Activated T-helper 9 cell treated with anti-CD3 and anti-CD28 coated beads, Interleukin-2, amount 50 U/mL, for 16 hours (primary cell): ENCODE measurements at places on chromosomes 5 and 9.

- no peak for DNase-seq
Measured at GRCh38 chr9:23342291-23342690, 483.7 kb downstream of the ELAVL2 start.

- no peak for DNase-seq
Measured at GRCh38 chr9:120382453-120382852, 197.5 kb downstream of the CDK5RAP2 start.

DNA sequence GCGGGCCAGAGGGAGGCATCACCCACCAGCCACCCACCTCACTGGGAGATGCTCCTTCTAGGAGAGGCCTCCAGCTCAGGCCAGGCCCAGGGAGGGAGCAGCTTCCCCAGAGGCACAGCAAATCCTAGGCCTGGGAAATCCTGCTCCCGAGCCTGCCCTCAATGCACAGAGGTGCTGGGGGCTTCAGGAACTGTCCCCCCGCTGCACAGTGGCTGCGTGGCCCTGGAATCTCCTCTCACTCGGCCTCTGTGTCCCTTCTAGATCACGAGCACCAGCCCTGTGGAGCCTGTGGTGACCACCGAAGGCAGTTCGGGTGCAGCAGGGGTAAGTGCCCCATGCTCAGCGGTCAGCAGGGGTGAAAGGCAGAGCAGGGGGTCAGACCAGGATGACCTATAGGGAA lies 36.4 kb upstream of the SUSD3 start:
- no peak for DNase-seq

GRCh38 chr9:98808411-98808815 lies 943 bp downstream of the GALNT12 start:
- DNase-seq, result no peak

GRCh38 chr5:179869101-179869500 lies 10.5 kb upstream of the MRNIP start:
- DNase-seq, result no peak

- DNase-seq, result no peak
Measured at GRCh38 chr9:130779153-130779855, 55.8 kb upstream of the ABL1 start.

DNA sequence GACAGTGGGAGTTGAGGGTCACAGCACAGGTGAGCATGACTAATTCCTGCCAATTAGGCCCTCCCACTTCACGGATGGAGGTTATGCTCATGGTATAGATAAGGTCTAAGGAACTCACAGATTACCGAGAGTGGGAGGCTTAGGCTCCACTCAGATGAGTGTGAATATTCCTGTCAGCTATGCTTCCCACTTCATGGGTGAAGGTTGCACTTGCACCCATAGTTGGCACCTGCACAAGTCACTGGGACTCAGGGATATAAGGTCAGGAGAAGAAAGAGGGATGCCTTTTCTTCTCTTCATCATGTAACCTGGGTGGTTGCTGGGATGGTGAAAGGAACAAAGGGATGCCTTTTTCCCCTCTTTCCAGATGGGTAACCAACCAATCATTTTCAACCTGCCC lies 264.9 kb upstream of the TNC start:
- no peak for DNase-seq

GRCh38 chr5:69334793-69335268 lies 2.2 kb upstream of the CCDC125 start:
- DNase-seq, result peak; percentile 58

- DNase-seq, result no peak
Measured at GRCh38 chr9:78295177-78295575, 1.7 kb upstream of the PSAT1 start.

- no peak for DNase-seq
Measured at GRCh38 chr5:39249069-39249468, 29.7 kb upstream of the FYB1 start.

DNA sequence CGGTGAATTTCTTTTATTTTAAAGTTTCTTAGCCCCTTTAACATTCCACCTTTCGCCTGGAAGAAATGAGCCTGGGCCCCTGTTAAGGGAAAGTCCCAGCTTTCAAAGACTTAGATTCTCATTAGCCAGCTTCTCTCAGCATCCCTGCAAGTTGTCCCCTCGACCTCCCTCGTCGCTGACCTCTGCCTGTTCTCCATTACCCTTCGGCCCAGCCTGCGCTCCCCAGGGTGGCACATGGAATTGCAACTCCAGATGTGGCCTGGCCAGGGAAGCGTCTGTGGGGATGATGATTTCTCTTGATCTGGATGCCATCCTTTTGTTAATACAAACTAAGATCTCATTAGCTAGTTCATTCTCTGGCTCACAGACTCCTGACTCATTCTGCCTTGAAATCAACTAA lies 43.4 kb upstream of the FANCC start:
- DNase-seq, result no peak

GRCh38 chr9:114688909-114689610 lies 7.1 kb upstream of the TEX48 start:
- DNase-seq, result no peak

DNA sequence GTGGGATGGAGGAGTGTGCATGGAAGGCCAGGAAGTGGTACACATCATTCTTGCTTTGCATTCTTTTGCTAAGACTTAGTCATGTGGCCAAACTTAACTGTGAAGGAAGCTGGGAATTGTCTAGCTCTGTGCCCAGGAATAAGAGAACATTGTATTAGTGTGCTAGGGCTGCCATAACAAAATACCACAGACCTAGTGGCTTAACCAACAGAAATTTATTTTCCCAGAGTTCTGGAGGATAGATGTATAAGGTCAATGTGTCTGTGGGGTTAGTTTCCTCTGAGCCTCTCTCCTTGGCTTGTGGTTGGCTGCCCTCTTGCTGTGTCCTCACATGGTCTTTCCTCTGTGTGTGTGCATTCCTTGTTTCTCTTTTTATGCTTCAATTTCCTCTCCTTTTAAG lies 32.4 kb downstream of the NNT start:
- DNase-seq, result no peak

DNA sequence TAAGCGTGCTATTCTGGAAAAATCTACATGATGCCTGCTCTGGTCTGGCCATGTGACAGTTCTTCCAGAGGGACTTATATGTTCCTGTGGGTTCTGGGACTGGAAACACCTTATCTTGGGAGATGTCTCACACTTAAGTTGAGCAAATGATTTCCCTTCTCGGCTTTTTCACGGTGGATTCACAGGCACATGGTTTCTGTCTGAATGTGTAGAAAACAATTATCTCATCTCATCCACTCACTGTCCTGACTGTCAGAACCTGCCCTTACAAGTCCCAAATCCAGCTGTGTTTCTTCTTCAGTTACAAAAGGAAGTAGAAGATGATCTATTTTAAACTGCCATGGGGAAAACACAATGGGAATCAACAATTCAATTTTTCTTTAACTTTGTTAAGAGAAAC lies 184.0 kb downstream of the SYK start:
- no peak for DNase-seq

- DNase-seq, result no peak
Measured at GRCh38 chr5:159735749-159736660, 180.3 kb upstream of the ADRA1B start.

GRCh38 chr5:141623186-141623585 lies 4.4 kb upstream of the DIAPH1 start:
- DNase-seq, result no peak

GRCh38 chr5:16723821-16724220 lies 107.0 kb upstream of the RETREG1 start:
- no peak for DNase-seq

DNA sequence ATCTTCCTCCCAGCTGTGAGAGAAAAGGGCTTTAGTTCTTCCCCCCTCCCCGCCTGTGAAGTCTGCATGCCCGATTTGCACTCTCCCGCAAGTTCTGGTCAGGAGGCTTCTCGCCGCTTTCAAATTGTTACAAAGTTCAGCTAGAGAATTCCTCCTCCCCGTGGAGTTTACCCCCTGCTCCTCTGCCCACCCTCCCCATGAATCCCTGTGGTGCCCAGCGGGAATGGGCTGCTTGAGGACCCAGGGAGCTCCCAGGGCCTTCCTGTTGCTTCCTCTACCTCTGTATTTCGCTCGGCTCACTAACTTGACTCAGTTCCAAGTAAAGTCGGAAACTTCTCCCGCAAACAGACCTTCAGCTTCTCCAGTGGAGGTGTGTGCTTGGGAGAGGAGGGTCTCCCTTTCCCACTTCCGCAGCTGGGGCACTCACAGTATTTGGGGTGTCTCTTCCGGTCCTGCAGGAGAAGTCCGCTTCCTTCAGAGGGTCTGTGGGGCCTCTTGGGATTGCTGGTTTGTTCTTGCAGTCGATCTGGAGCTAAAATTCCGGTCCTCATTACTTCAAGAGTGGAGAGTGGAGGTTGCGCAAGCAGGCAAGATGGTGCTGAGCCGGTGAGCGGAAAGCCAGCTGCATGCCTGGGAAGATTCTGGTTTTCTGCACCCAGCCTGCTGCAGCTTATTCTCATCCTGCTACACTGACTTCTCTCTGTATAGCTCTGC lies 97.8 kb downstream of the ADAMTS12 start:
- DNase-seq, result no peak

- no peak for DNase-seq
Measured at GRCh38 chr5:136309932-136310598, 55.3 kb downstream of the TRPC7 start.

- DNase-seq, result no peak
Measured at GRCh38 chr9:5642170-5642569, 13.3 kb downstream of the RIC1 start.

GRCh38 chr9:36149197-36149596 lies 12.7 kb downstream of the GLIPR2 start:
- no peak for DNase-seq

DNA sequence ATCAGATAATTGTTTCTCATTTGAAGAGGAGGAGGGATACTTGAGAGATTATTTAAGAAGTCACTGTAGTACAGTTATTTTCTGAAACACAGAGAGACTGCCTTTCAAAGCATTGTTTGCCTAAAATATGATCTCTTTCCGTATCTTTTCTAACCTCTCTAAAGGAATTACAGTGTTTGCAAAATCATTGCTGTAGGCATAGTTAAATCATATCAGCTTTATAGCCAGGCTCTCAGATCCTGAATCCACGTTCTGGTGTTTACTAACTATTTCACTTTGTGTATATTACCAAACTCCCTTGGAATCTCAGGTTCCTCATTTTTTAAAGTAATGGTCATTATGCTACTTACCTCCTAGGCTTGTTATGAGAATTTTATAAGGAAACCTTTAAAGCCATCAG lies 1151.6 kb upstream of the CDH9 start:
- no peak for DNase-seq

DNA sequence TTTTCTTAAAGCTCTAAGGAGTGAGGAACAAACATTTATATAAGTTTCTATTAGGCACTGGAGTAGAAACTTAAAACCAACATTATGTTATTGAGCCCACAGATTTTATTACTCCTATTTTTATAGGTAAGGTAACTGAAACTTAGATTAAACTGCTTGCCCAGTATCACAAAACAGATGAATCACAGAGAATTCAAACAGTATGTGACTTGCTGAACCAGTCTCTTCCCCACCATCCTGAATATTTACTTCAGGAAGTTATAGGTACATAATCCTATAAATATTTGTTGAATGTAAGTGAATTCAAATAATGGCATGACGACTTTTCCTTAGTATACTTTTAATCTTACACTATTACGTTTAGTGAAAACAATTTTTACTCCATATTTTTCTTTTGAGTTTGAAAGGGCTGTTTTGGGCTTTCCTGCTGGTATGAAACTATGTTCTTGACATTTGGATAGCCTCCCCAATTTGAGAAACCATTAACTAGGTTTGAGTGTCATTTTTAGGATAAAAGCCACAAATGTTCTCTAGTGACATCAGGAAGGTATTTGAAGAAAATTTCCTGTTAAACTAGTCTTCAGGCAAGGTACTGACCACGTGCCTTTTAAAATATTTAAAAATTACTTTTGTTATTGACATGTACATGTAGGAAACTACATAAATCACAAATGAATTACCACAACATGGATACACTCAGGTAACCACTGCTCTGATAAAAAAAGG lies 39.3 kb downstream of the PRRC1 start:
- no peak for DNase-seq

DNA sequence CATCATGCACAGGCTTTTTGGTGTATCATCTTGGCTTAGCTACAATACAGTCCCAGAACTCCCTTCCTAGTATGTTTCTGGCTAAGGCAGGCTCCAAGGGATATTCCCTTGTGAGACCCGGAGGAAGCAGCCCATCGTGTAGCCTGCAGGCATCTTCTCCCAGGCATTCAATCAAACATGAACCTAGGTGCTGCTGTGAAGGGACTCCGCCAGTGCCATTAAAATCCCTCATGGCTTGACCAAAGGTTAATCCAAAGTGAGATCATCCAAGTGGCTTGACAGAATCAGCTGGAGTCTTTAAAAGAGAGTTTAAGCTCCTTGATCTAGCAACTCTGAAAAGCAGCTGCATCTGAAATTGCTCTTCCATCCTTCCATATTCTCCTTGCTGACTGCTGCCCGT lies 333.9 kb downstream of the DIRAS2 start:
- no peak for DNase-seq

DNA sequence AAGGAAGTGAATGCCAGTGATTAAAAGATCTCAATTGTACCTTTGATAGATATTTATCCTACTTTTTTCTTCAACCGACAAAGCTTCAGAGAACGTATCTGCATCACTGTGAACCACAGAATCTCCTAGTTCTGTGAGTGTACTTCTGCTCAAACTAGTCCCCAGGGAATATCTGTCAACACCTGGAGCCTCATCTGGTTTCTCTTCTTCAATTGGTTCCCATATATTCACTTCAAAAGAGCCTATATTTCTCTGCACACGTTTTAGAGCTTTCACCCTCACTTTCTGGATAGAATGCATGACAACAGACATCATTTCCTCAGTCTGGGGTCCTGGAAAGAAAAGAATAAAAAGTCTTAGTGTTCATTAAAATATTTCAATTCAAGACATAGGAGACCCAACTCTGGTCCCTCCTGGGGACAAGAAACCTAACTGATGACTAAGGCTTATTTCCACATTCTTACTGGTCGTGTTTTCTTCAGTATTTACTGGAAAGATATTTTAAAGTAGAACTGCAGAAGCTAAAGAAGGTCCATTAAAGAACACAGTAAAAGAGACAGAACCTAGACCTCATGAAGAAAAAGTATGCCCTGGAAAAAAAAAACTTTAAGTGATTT lies 64.3 kb downstream of the CPLANE1 start:
- no peak for DNase-seq

DNA sequence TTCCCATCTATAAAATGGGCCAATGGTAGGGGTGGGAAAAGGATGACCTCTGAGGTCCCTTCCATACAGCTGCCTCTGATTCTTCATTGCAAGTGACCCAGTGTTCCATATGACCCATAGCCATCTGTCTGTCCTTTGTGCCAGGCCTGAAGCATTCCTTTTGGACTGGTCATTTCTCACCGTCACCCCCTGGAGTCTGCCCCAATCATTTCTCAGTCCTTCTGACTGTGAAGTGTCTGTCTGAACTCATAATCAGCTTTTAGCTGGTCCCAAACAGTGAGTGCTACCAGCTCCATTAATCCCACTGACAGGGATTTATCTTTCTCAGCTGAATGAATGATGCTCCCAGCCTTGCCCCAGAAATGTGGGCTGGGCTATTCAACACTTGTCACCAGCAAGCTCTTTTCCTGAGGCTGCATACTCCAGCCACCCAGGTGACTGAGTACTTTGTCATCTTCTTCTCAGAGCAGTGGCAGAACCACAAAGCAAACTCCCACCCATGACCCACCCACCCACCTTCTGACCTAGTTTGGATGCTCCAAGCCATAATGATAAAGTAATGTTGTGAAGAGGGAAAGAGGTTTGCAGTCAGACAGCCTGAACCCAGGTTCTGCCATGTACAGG lies 37.4 kb downstream of the KCNIP1 start:
- DNase-seq, result no peak
